ENCODE measurements at places on chromosomes 7 and 10.

GRCh38 chr10:101837748-101838147 is 5.9 kb downstream of the KCNIP2 start:
- DNase-seq, result no peak

GRCh38 chr7:70579397-70580097 is 552.4 kb upstream of the GALNT17 start:
- no peak for DNase-seq

DNA sequence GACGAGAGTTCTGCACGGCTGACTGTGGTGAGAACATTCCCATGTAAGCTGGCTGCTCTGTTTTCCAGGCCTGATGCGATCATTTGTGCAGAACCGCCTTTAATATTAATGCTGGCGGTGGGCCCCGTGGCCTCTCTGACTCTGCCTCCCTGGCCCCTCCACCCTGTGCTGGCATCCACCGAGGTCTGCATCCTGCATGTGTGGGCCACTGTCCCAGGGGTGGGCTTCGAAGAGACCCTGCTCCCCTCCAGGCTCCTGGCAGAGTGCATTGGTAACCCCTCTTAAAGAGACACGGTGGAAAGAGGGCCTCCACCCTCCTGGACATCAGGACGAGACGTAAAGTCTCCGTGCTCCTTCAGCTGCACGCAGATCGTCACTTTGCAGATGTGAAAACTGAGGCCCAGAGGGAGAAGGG is 67.3 kb upstream of the FAM20C start:
- no peak for DNase-seq

GRCh38 chr7:76047305-76047810 is 442 bp downstream of the STYXL1 start:
- peak; percentile 6 for DNase-seq

DNA sequence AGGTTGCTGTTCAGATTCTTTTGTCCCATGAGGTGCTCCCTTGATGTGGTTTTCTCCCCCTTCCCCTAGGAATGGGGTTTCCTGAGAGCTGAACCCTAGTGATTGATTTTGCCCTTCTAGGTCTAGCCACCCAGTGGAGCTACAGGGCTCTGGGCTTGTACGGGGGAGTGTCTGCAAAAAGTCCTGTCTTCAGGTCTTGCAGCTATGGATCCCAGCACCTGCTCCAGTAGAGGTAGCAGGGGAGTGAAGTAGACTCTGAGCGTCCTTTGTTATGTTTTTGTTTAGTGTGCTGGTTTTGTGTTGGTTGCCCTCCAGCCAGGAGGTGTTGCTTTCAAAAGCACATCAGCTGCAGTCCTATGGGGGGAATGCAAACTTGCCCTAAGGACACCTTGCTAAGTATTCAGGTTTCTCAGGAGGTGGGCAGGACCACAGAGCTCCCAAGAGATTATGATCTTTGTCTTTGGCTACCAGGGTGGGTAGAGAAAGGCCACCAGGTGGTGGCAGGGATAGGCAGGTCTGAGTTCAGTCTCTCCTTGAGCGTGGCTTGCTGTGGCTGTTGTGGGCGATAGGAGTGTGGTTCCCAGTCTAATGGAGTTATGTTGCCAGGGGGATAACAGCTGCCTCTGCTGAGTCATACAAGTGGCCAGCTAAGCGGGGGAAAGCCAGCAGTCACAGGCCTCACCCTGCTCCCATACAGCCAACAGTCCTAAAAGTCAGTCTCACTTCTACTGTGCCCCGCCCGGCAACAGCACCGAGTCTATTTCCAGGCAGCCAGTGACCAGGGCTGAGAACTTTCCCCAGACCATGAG is 92.4 kb upstream of the JCAD start:
- DNase-seq, result peak; percentile 94

- no peak for DNase-seq
Observed at GRCh38 chr7:33325754-33326484, 196.6 kb downstream of the BBS9 start.

GRCh38 chr10:69483963-69484362 is 32.7 kb downstream of the TSPAN15 start:
- no peak for DNase-seq

DNA sequence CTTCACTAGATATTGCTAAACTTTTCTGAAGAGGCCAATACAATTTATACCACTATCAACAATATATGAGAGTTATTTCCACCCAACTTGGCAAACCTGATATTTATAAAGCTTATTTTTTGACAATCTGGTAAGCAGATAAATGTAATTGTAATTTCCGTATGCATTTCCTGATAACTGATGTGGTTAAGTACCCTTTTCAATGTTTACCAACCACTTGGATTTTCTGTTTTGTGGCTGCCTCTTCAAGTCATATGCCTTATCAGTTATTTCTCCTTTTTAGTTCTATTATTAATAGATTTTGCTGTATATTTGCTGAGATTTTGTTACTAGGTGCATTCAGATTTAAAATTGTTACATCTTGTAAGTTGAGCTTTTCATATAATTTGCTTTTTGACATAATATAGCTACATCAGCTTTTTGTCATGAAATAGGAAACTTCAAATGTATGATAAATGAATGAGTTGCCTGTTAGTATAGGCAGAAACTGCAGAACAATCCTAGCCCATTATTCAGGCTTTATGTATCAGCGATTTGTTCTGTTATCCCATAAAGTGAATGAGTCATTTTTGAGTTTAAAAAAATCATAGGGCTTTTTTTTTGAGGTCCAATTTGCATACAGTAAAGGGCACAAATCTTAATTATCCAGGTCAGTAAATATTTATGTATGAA is 11.5 kb downstream of the SGPL1 start:
- peak; percentile 45 for DNase-seq

GRCh38 chr7:35253710-35254495 is at the start of gene TBX20:
Gene TBX20 (minus strand): TSS chr7:35254100. CDS start chr7:35253620, 480 bp downstream.
- peak; percentile 44 for DNase-seq

Data from fibroblast of lung (primary cell).